Vagina (tissue), 2 donors: ENCODE measurements at places on chromosomes 6 and 20. TPM values are rescaled to one million over a fixed set of nuclear protein-coding genes. Genes with fewer than 3 reads are reported as not detected.

SYCP2 gene
- total RNA-seq: 3.2 TPM

DNA sequence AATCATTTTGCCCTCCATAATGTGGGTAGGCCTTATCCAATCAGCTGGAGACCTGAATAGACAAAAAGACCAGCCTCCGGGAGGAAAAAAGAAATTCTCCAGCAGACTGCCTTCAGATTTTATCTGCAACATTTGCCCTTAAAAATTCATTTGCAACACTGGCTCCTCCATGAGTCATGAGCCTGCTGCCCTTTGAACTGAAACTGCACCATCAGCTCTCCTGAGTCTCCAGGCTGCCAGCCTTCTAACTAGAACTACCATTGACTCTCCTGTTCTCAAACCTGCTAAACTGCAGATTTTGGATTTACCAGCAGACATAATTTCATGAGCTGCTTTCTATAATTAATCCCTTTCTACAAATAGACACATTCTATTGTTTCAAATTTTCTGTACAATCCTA is 223.9 kb upstream of the THEMIS start:
- no peak for DNase-seq

DNA sequence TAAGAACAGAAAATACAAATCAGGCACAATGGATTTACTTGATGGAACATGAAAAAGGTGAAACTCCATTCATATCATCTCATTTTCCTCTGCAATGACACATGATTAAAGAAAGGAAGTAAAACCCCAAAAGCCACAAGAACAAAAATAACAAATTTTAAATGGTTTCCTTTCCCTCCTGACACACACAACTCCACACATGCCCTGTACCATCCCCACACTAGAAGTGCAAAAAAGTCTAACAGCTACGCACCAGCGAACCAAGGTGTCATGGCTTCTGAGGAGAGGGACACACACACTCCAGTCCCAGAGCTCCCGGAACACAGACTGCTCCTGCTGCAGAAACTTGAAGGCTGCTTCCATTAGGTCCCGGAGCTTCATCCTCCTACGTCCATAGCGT is 25.3 kb downstream of the MDN1 start:
- no peak for DNase-seq

- no peak for DNase-seq
These were observed 2.8 kb upstream of the DIDO1 start for GRCh38 chr20:62929051-62929538.

DNA sequence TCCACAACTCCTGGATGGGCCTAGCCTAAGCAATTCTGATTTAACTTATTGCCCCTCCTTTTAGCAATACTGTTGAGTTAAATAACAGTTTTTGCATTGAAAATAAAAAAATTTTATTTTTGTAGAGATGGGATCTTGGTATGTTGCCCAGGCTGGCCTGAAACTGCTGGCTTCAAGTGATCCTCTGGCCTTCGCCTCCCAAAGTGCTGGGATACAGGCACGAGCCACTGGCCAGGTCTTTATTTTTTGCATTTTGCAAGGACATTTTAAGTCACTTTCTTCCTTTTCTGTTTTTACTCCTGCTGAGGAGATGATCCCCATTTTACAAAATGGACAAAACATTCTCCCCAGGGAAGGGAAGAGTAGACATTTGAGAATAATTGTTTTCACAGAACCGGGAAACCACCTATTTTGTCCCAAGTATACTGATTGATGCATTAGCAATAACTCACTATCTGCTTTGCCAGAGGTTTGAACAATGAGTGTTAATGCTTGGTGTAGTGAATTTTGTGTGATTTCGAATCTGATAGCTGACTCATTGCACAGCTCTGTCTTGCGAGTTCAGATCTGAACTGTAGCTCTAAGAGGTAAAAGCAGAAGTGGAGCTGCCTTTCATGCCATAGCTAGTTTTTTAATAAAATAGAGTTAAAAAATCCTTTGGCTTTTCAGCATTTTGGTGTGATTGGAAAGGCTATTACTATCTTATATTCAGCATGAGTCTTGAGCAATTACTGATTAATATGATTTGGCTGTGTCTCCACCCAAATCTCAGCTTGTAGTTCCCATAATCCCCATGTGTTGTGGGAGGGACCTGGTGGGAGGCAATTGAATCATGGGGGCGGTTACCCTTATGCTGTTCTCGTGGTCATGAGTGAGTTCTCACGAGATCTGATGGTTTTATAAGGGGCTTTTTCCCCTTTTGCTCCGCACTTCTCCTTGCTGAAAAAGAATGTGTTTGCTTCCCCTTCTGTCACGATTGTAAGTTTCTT is 20.9 kb downstream of the IGF2R start:
- DNase-seq: no peak

GRCh38 chr6:34036357-34037069 is 109.4 kb downstream of the GRM4 start:
- no peak for DNase-seq
